Fibroblast of upper back skin (primary cell): ENCODE measurements at places on chromosomes 4 and X.
A peak's percentile ranks its signal among the peaks of the same experiment; 100 is the strongest.

- DNase-seq, result no peak
These were observed 820.8 kb upstream of the GRIA3 start for GRCh38 chrX:122363112-122363795.

GRCh38 chrX:136170139-136170800 is 22.9 kb downstream of the FHL1 start:
- DNase-seq, result peak; percentile 34

DNA sequence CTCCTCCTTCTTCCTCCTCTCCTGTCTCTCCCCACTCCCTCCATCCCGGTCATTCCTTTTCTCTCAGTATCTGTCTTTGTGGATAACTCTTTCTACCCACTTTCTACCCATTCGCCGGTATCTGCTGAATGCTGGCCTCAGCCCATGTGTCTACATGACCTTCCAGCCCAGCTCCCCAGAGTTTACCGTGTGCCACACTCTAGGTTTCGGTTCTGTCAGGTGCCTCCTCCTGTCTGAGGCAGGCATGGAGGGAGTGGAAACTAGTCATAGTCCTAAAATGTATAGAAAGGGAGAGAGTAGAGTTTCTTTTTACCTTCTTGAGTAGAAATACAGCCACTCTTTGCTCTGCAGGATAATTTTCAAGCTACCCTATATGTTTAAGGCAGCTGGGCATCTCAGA is 33.5 kb upstream of the SCRG1 start:
- no peak for DNase-seq

- no peak for DNase-seq
These were observed 42.0 kb upstream of the FBXW7 start for GRCh38 chr4:152577708-152578396.

DNA sequence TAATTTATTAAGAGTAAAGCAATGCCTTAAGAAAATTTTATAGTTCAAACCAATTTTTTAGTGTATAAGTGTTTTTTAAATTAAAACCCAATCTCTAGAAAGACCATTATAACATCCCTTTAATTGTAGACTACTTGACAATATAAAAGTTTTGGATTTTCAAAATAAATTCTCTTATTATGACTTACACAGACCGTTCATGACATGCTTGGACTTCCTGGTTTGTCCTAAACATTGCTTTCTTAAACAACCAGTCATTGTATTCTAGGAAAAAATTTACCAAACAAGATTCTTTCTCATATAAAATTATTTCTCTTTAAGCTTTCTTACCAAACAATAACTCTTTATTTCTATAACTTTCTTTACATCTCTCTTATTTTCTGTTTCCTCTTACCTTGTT is 49.0 kb upstream of the CXorf51A start:
- DNase-seq, result no peak

DNA sequence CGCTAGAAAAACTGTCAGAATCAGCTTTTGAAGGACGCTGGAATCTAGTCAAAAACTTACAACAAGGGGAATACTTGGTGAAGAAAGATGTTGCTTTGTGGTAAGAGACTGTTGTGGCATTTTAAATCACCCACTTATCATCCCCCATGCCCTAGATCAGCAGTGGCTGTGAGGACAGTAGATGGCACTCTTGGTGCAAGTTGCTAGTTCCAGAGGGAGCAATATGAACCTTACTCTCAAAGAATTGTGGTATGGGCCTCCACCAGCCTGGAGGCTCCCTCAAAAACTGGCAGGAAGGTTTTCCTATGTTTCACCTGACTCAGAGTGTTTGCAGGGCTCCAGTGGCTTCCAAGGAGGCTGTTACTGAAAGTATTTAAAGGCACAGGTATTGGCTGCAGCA is 37.7 kb upstream of the SLC16A2 start:
- peak; percentile 55 for DNase-seq

DNA sequence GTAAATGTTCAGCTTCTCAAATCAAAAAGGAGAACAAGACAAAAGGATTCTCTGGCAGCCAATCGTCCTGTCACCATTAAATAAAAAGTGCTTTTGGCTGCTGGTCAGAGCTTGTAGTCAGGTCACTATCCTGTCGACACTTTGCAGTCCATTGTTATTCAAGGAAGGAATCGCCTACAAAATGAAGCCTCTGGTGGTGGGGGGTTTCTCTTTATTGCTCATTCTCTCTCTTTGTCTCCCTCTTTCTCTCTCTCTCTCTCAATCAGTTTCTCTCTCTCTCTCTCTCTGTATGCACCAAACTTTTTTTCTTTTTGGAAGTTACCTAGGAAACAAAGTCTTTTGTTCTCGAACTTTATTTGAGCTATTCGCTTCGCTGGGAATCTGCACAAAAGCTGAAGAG is 17.6 kb upstream of the SCML1 start:
- DNase-seq, result no peak

DNA sequence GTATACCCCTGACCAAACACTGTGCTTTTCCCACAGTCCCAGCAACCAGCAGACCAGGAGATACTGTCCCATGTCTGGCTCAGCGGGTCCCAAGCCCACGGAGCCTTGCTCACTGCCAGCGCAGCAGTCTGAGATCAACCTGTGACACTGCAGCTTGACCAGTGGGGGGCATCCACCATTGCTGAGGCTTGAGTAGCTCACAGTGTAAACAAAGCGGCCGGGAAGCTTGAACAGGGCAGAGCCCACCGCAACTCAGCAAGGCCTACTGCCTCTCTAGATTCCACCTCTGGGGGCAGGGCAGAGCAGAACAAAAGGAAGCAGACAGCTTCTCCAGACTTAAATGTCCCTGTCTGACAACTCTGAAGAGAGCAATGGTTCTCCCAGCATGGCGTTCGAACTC is 58.1 kb downstream of the SLC10A6 start:
- DNase-seq, result no peak

DNA sequence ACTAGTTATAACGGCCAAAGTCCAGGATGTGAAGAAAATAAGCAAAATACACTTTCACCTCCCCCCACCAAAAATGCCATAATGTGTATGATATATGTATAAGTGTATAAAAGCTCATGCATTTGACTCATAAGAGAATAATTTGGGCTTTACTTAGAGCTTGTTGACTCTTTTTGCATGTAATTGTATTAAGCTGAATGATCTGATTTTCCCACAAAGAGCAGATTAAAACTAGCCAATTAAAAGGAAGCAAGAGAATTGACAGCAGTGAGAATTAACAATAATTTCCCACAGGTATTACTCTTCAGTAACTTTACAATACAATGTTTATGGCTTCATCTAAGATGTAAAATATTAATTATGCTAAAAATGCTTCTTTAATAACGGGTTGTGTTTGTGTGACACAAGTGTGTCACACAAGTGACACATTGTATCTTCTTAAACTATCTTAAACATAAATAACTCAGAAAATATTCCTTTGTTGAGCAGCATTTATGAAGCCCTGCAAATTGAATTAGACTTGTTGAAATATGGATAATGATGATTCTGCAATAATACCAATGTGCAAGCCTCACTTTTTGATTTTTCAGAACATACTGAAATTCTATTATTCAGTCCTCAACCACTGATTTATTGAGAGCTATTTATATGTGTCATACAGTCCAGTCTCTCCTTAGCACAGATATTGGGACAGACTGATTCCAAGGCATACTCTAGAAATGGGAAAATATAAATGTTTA is 134.5 kb downstream of the SLIT2 start:
- DNase-seq, result no peak

DNA sequence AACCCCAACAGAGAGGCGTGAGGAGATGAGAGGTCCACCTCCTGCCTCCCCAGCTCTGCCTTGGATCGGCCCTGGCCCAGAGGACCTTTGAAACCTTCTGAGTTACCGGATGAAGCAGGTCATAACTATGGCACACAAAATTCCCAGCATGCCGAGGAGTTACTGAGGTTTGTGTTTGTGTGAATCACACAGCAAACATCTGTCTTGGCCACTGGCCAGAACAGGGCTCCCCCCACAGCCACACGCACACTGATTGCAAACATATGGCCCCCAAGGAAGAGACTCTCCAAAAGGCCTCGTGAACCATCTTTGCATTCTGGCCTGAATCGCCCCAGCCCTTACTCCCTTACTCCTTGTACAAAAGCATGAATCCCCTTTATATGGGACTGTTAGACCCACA is 18.9 kb downstream of the RPS4X start:
- peak; percentile 84 for DNase-seq

GRCh38 chrX:29852767-29853166 is 362.6 kb upstream of the MAGEB2 start:
- no peak for DNase-seq

GRCh38 chr4:165994701-165995100 is 121.7 kb downstream of the TLL1 start:
- DNase-seq, result peak; percentile 49

GRCh38 chr4:186979961-186980745 is 256.5 kb upstream of the FAT1 start:
- DNase-seq, result peak; percentile 47

DNA sequence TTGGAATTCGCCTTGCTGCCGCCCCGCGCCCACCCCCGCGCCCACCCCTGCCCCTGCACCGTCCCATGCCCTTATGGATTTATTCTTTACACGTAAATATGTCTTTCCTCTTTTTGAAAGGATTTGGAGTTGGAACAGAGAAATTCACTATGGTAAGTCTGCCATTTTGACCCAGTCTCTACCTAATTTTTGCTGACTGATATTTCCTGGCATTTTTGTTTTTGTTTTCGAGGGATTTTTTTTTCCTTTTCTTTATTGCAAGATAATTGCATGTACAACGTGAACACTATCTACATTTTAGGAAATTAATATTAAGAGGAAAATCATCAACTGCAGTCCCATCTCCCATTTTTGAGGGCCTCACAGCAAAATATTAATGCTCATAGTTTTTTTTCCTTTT is 468 bp upstream of the SPIN2B start:
- no peak for DNase-seq

DNA sequence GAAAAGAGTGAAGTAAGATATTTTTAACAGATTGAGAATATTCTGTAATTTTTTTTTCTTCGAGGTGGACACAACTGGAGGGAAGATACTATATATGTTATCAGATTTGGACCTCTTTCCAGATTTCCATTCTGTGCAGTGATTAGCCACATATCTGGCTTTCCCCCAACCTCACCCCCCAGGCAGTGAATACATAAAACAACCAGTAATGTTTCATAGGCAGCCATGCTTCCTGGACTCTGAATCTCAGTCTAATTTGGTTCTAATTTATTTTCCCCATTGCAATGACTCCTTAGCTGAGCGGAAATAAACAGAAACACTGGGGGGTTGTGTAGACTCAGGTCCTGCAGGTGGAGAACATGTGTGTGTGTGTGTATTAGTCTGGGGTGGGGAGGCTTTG is 226.5 kb downstream of the FBXW7 start:
- DNase-seq, result peak; percentile 41

GRCh38 chr4:108030332-108030731 is 40.6 kb downstream of the HADH start:
- peak; percentile 61 for DNase-seq

DNA sequence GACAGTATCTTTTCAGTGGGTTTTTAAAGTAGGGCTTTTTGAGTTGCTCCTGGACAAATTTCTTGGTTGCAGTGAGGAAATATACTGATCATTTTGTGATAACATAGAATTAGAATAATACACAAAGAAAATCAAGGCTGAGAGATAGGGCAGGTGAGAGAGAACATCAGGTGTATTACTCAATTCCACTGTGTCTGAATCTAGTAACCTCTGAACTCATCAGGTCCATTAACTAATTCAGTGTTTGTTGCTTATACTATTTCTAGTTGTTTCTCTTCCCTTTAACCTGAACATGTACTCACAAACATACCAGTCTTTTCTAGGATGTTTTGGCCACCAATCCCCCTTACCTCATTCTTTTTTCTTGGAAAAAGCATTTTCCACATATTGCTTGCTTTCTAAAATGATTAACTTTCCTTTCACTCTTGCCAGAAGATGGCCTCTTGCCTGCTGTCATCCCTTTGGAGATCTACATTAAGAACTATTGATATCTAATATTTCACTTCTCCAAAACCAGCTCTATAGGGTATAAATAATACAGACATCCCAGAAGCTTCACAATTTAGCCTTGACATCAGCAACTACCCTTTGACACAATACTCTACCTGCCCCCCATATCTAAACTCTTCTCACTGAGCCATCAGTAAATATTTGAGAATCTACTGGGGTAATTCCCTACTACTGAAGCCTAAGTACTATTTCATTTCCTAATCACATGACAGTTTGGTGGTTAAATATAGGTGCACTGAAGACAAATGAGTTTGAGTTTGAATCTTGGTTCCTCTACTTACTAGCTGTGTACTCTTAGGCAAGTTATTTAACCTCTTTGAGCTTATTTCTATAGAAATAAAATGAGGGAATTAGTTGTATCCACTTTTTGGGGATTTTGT is 470.8 kb upstream of the IGFBP7 start:
- no peak for DNase-seq

DNA sequence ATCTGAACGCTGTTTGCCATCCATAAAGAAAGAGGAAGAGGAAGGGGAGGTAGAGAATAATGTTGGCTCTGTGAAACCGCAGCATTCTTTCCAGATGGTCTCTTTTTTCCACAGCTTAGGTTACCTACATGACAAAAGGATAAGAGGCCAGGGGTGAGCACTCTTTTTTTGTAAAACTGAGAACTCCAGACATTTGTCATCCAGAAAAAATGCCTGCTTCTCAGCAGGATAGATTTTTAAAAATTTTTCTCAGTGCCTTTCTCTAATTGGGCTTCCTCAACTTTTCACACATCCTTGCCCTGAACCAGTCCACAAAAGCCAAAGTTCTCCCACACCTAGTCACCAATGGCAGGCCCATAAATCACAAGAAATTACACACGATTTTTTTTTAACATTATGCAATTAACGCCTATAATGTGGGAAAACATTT is 158.1 kb upstream of the TENM3 start:
- peak; percentile 94 for DNase-seq

DNA sequence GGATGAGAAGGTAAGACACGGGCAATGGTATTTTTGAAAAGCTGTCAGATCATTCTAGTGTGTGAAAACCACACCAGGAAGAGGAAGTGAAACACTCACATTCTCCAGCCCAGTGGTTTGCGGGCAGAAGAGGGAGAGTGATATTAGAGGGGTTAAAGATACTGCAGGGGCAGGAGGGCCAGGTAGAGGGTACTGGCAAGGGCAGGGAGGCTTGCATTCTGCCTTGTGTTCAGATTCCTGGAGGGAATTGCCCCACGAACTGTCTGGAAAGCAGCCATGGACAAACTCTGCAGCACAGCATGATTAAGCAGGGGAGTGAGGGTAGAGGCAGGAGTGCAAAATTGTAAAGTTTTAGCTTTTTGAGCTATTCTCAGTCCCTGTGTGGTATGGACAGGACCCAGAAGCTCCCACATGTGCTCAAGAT is 30.9 kb downstream of the NIPAL1 start:
- no peak for DNase-seq

GRCh38 chr4:121822796-121823504 is 733 bp downstream of the CCNA2 start:
- DNase-seq, result peak; percentile 36

DNA sequence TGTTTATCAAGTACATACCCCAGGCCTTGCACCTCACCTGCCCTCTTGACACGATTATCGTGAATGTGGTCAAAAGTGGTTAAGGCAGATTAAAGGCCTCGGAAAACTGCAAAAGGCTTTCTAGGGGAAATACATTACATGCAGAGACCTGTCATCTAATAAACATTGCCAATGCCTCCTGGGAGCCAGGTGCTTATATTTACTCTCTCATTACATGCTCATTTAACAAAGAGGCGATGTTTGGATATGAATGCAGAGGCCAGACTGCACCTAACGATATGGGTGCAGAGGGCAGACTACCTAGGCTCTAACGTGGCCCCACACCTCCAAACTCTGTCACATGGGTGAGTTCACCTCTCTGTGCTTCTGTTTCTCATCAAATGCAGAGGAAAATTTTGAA is 14.5 kb downstream of the CRMP1 start:
- no peak for DNase-seq
